ENCODE measurements at places on chromosomes 3 and 15.

DNA sequence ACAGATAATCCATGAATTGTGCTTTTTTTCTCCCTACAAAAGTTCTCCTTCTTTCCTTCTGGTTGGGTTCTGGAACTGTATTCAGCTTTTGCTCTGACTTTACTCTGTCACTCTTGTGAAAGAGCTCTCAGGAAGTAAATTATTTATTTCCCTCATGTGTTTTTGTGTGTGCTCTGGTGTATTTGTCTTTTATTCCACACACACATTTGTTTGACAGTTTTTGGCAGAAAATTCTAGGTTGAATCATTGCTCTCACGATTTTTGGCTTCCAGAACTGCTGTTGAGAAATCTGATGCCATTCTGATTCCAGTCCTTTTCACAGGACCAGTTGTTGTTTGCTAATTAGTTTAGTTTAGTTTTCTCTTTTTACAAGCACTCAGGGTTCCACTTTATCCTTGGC is 172.8 kb downstream of the PLCH1 start:
- no peak for DNase-seq

DNA sequence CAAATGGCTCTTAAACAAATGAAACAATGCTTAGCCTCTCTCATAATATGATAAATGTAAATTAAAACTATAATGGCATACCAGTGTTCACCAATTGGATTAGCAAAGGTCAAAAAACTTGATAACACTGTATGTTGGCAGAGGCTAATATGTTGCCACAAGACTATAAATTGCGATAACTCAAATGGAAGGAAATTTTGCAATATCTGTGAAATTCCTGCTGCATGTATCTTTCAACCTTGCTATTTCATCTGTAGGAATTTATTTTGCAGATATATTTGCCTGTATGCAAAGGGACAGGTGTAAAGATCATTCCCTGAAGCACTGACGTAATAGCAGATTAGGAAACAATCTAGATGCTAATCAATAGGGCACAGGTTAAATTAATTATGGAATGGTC is 191.4 kb upstream of the EIF1B start:
- no peak for DNase-seq

- no peak for DNase-seq
These were observed 102.6 kb upstream of the KLHL25 start for GRCh38 chr15:85897207-85897894.

GRCh38 chr3:179436517-179436916 is 14.8 kb downstream of the GNB4 start:
- DNase-seq, result no peak

GRCh38 chr3:54120657-54121413 is 1.5 kb upstream of the CACNA2D3 start:
- DNase-seq, result no peak

GRCh38 chr3:55885721-55886120 is 398.6 kb upstream of the WNT5A start:
- no peak for DNase-seq

DNA sequence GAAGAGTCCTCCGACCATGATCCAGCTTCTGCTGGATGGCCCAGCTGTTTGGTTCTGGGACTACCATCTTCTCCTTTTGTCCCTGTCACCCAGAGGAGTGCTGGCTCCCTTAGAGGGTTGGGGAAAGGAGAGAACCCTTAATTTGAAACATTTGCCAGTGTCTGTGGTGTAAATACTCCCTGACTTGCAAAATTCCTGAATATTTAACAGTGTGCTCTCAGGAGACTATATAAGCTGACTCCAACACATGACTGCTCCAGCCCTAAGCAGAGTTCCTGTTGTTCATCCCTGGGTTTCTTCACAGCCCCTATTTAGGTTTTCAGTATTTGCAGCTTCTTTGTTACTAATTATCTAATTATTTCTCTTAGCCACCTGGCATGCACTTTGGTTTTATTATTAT is 133.1 kb downstream of the CPNE4 start:
- DNase-seq, result no peak

DNA sequence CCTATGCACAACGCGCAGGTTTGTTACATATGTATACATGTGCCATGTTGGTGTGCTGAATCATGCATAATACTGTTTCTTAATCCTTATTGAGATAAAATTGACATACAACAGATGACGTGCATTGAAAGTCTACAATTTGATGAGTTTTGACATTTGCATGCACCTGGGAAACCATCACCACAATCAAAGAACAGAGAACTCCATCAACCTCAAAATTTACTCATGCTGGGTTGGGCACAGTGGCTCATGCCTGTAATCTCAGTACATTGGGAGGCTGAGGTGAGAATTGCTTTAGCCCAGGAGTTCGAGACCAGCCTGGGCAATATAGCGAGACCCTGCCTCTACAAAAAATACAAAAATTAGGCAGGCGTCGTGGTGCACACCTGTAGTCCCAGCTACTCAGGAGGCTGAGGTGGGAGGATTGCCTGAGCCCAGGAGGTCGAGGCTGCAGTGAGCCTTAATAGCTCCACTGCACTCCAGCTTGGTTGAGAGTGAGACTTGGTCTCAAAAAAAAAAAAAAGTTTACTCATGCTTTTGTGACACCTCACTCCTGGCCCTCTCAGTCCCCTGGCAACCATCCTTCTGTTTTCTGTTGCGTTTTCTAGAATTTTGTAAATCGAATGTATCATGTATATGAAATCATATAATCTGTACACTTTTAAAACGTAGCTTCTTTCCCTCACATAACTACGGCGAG is 56.6 kb downstream of the BHLHE40 start:
- no peak for DNase-seq

DNA sequence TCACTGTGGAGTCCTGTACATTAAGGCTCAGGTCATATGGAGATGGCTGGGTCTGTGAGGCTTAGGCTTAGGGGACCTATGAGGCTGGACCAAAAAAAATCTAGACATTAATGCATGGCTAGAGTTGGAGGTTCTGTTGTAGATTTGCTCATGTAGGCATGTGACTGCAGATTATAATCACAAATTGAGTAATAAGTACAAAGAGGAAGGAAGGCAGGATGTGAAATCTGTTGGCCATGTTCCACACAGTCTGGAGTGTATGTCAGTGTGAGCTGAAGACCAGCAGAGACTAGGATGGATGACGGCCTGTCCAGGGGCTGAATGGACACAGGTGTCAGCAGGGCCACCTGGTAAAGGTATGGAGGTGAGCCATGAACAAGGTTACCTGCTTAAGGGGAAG is at the start of gene ST3GAL6:
Gene ST3GAL6 (plus strand): TSS at position 265 of the 400 bp plus-strand sequence. CDS start 5,101 bp downstream, outside the sequence.
- DNase-seq, result no peak

DNA sequence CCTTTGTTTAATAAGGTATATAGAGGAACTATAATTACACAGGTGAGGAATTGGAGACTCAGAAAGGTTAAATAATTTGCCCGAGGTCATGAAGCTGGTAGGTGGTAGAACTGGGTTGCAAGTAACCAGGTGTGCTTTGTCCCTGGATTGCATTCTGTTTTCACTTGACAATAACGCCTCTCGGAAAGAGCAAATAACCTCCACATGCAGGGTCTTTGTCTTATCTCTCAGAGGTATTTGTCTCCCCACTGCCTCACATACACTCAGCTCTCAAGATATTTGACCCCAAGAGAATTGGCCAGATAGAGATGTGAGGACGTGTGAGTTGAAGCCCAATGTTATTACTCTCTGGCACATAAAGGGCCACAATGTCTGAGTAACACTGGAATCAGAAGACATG is 320.9 kb upstream of the ONECUT1 start:
- no peak for DNase-seq

GRCh38 chr15:33808720-33809457 is 159.4 kb upstream of the CHRM5 start:
- DNase-seq, result no peak

GRCh38 chr15:35723120-35723847 is 177.3 kb upstream of the DPH6 start:
- no peak for DNase-seq

DNA sequence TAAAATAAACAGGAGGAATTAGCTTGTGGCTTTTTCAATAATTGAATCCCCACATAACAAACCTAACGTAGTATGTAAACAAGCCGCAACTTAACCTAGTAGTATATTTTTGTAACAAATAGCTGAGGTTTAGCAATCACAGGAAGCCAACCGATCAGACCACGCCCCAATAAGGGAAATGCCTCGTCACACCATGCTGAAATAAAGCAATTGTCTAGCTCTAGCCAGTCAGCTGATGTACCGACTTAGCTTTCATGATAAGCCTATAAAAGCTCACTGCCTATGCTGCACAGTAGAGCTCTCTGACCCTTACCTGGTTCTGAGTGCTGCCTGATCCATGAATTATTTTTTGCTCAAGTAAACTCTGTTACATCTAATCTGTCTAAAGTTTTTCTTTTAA is 208.9 kb downstream of the ROBO1 start:
- DNase-seq, result no peak

DNA sequence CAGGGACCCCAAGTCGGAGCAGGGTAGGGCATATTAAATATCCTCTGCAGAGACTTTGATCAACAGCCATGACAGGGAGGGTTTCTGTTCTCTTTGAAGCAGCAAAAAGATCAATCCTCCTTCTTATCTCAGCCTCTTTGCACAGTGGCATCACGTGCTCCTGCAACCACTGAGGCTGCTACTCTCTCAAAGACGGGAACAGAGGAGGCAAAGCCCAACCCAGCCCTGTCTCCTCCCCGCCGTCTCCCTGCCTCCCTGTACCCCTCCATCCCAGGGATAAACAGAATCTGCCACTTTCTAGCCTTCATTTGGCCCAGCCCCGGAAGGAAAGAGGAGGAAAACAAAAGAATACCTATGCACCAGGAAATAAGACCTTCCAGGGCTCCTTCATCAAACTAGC is 7.5 kb upstream of the TBC1D21 start:
- no peak for DNase-seq

DNA sequence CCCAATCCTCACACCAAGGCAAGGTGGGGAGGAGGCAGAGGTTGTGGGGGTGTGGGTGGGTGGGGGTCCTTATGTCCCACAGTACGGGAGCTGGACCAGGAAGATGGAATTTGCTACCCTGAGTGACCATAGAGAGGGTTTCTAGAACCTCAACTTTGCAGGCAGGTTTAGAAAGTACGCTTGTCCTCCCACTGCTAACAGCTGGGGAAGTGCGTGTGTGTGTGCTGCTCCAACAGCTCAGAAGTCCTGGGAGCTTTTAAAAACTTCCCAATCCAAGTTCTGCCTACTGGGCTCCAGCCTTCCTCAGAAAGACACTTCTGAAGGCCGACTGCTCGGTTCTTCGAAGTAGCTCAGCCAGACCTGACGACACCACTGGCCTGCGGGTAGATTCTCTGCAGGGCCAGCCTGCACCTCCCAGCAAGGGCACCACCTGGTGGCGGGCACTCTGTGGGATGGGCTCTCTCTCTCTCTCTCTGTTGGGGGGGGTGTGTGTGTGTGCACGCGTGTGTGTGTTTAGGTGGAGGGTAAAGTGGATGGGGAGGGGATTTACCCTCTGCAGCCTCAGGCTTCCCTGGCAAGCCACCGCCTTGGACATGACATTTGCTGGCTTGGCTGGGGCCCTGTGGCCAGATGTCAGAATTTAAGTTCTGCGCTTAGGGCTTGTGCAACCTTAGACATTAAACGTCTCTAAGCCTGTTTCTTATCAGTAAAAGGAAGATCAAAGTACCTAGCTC is 15.6 kb downstream of the TMEM158 start:
- peak; percentile 24 for DNase-seq

- DNase-seq, result no peak
These were observed 40.9 kb downstream of the C2CD4A start for GRCh38 chr15:62107571-62108121.

DNA sequence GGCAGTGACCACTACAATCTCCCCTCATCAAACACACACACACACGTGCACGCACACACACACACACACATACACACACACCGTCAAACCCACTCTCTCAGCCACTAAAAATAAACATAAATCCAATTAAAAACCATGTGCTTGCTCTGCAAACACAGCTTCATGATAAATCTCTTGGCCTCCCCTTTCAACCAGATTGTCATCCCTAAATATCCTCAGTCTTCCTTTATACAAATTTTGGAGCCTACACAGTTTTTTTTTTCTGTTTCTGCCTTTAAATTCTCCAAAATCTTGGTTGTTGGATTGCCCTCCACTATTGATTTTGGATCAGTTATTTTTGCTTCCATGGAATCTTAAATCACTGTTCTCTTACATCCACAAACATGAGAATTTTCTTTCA is 245.6 kb downstream of the SATB1 start:
- no peak for DNase-seq

- no peak for DNase-seq
These were observed 75.9 kb upstream of the ATP2B2 start for GRCh38 chr3:10581251-10581650.

- no peak for DNase-seq
These were observed 180.8 kb downstream of the ADAMTS17 start for GRCh38 chr15:100160953-100161352.

GRCh38 chr15:37764733-37765191 is 169.7 kb upstream of the TMCO5A start:
- no peak for DNase-seq

DNA sequence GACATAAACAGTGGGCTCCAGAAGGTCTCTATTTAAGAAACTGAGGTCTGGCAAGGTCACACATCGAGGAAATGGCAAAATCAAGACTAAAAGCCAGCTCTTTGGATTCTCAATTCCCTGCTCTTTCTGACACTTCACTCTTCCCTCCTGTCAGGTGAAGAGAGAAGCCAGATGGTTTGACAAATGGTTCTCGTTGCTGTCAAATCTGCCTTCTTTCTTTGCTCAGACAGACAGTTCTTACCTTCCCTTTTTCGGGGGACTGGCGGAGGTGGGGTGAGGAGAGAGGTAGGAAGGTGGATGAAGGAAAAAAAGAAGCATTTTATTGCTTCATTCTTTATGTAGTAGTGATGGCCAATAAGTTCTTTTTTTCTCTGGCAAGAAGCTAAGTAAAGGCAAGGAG is 133.4 kb downstream of the LPP start:
- no peak for DNase-seq

- DNase-seq, result no peak
These were observed 64.2 kb downstream of the ST3GAL6 start for GRCh38 chr3:98827221-98827920.

DNA sequence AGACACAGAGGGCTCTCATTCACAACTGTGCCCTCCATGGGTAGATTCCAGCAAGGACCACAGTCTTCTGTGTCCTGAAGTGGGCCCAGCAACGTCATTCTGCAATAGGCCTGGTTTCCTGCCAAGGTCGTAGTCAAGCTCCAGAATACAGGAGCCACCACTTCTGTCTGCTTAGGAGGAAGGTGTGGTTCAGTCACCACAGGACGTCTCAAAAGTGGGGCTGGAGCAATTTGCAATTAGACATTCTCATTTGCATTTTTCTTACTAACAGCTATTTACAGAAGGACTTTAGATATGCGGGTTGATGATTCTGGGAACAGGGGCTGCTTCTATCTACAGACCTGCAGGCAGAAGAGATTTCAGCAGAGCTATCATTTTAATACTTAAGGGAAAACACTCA is 58.7 kb upstream of the MYRIP start:
- no peak for DNase-seq

All from activated gamma-delta T cell (primary cell).